Kidney epithelial cell (primary cell): ENCODE measurements at places on chromosomes 1 and 21.

- no peak for DNase-seq
Measured at GRCh38 chr1:204464187-204464631, 30.4 kb downstream of the PIK3C2B start.

- no peak for DNase-seq
Measured at GRCh38 chr21:16194788-16195537, 465.2 kb downstream of the USP25 start.

DNA sequence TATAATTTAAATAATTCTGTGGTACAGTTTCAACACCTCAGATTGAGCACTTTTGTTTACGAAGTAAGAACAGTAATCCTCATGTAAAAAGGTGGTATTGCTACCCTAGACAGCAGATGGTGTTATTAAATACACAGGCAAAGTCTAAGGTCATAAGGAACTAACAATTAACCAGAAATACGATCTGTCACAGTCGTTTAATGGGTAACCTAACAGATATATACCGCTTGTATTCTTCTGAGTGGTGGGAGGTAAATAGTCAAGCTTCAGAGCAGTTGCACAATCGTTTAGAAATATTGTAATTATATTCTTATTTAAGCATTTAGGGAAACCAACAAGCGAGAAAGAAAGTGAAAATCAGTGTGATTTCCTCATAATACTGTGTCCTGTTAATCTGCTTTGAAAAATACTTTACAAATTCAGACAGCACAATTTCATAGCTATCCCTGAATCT is 9.8 kb upstream of the IRF2BP2 start:
- no peak for DNase-seq

- DNase-seq = no peak
Measured at GRCh38 chr1:92399076-92399475, 87.6 kb downstream of the GFI1 start.

DNA sequence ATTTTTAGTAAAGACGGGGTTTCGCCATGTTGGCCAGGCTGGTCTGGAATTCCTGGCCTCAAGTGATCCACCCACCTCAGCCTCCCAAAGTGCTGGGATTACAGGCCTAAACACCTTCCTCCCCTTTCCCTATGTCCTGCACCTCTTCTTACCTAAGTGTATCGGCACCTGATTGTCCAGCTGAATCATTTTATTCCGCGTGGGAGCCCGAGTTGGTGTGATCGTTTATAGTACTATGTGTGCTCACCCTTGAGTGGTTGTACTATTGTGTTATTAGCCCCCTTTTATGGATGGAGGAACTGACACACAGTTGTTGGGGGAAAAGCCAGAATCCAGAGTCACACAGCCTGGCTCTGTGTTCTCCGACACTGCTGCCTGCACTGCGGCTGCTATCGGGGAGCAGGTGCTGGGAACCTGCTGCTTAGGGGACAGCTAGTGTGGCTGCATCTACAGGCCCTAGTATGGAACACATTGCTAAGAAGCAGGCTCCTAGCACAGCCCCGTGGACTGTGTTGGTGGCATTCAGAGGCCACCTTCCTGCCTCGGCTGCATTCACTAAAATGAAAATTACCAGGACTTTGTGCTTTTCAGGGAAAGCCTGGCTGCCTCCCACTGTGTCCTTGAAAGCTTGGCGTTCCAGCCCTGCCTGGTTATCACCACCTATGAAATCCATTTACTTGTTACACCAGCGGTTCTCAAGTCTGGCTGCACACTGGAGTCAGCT is 21.6 kb downstream of the ENO1 start:
- no peak for DNase-seq

- no peak for DNase-seq
Measured at GRCh38 chr1:225866061-225866837, 15.9 kb downstream of the TMEM63A start.

- no peak for DNase-seq
Measured at GRCh38 chr21:31830701-31831100, 42.1 kb upstream of the HUNK start.

DNA sequence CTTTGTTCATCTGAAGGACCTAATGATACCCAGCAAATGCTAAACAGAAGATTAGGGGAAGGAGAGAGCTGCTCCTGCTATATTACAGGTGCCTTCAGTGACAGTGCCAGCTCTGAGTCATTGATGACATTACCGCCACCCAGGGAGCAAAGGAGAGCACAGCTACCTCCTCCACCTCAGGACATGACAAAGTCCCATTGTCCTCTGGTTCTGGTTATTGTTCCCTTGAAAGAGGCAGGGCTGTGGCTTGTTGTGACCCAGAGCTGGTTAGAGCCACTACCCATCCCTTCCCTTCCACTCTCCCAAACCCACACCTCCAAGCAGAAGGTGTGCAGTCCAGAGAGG is 363.5 kb upstream of the DUSP10 start:
- no peak for DNase-seq

DNA sequence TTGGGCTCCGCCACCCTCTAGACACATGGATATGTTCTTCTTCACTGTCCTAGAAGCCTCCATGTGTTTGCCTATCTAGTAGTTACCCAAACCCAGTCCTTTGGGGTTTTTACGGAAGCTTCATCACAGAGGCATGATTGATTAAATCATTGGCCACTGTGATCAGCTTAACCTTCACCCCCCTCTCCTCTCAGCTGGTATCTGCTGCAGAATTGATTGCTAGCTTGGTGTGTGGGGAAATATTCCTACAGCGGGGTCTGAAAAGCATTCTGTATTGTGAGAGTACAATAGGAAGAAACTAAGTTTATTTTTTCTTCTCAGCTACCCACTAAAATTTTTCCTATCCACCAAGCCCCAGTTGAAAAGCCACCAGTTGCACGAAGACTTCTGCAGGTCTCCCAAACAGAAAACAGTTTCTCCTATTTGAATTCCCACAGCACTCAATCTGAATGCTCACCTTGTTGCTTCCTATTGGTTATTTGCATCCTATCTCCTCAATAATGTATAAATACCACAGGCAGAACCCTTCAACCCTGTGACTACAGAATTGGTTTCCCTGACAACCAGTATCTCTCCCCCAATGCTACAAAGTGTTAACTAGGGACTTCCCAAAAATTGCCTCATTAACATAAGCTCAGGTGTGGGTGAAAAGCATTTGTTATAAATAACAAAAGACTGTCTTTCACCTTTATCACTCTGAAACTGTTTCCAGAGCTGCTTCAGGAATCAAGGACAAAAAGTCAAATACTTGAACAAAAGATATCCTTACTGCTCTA is 9.3 kb upstream of the VANGL1 start:
- DNase-seq = no peak

- DNase-seq = peak; percentile 5
Measured at GRCh38 chr1:30111431-30111830, 612.0 kb downstream of the MATN1 start.

DNA sequence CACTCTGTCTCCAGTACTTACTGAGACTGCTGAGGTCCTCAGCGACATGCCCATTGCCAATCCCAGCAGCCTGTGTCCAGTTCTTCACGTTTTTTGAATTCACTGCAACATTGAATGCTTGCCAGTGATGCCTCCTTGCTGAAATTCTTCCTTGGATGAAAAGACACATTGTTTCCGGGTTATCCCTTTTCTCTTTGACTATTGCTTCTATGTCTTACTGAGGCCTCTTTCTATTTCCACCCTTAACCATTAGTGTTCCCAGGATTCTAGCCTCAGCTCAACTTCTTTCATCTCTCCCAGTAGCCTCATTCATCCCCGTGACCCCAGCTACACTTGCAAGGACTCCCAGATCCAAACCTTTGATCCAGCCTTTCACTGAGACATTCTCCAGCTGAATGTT is 46.5 kb upstream of the KIF26B start:
- no peak for DNase-seq

DNA sequence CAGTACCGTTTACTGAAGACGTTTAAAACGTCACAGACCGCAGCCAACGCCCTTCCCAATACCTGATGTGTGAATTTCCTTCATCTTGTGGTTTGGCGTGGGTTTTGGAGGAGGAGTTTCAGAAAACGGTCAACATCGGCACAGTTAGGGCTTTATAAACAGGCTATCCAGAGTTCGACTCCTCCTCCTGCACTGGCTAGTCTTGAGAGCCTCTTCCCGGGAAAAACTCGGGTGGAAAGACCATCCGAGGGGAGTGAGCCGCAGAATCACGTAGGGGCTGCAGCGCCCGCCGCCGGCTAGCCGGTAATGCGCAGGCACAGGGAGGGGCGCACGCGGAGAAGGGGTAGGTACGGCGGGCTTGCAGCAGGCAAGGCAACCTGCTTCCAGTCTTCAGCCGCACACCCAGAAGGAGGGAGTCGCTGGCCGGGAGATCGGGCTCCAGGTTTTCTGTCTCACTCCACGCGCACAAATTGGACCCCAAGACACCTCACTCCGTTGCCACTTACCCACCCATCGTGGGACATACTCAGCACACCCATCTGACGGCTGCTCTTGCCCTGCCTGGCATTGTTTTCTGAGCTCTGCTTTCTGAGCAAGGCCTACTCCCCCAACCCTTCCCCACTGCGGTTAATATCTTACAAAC is 25.4 kb downstream of the SLC19A2 start:
- no peak for DNase-seq

- no peak for DNase-seq
Measured at GRCh38 chr1:212608959-212609700, 569 bp downstream of the ATF3 start.

DNA sequence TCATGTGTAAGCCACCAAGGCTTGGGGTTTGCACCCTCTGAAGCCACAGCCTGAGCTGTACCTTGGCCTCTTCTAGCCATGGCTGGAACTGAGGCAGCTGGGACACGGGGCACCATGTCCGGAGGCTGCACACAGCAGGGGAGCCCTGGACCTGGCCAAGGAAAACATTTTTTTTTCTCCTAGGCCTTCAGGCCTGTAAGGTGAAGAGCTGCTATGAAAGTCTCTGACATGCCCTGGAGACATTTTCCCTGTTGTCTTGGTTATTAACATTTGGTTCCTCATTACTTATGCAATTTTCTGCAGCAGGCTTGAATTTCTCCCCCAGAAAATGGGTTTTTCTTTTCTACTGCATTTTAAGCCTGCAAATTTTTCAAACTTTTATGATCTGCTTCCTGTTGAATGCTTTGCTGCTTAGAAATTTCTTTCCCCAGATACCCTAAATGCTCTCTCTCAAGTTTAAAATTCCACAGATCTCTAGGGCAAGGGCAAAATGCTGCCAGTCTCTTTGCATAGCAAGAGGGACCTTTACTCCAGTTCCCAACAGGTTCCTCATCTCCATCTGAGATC is 295.8 kb downstream of the LTN1 start:
- DNase-seq = no peak

GRCh38 chr1:37282764-37283163 is 191.6 kb upstream of the ZC3H12A start:
- DNase-seq = no peak

DNA sequence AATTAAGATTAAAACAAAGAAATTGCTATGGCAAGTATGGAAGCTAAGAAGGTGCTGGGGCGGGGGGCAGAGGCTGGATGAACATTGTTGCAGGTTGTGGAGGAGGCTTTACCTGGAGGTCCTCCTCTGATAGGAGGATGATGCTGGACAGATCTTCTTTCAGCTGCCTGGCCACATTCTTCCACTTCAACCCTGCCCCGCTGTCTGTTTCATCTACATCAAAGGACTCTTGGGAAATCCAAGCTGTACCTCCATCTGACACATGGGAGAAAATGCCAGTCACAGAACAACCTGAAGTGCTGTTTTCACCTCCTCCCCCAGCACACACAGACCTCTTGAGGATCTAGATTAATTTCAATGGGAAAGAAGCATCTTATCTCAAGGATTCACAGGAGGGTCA is 5.3 kb downstream of the DFFA start:
- DNase-seq = no peak

DNA sequence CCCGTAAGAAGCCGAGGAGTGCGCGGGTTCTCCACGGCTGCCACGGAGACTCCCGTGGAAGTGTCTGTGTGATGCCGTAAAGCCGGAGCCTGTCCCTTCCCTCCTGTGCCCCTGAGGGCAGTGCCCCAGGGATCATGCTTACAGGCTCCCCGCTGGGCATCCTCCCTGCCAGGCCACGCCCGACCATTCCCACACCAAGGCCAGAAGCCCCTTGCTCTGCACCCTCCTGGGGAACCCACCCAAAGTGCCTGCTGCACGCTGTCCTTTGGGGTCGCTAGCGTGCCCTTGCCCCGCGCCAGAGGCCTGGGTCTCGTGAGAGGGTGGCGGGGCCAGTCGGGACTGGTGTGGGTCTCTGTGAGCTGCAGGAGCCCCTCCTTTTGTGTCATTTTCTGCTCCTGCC is 228.5 kb upstream of the C1orf174 start:
- no peak for DNase-seq

DNA sequence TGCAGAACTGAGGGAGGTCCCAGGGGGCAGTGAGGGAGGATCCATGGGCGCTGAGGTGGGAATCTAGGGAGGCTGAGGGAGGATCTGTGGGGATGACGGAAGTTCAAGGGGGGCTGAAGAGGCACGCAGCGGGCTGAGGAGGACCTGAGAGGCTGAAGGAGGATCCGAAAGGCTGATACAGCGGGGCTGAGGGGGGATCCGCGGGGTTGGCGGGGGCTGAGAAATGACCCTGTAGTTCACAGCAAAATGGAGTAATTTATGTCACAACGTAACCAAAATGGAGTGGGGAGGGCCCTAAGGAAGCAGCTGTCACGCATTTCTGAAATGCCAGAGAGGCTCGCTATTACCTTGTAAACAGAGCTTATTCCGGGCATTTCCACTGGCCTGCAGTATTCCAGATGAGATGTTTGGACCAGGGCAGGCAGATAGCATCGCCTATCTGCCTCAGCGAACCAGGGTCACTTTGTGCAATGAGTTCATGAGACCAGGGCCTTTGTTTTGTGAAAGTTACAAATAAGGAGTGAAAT is 926 bp upstream of the MRPL55 start:
- DNase-seq = no peak

- no peak for DNase-seq
Measured at GRCh38 chr1:244953901-244954300, 89.6 kb upstream of the HNRNPU start.

DNA sequence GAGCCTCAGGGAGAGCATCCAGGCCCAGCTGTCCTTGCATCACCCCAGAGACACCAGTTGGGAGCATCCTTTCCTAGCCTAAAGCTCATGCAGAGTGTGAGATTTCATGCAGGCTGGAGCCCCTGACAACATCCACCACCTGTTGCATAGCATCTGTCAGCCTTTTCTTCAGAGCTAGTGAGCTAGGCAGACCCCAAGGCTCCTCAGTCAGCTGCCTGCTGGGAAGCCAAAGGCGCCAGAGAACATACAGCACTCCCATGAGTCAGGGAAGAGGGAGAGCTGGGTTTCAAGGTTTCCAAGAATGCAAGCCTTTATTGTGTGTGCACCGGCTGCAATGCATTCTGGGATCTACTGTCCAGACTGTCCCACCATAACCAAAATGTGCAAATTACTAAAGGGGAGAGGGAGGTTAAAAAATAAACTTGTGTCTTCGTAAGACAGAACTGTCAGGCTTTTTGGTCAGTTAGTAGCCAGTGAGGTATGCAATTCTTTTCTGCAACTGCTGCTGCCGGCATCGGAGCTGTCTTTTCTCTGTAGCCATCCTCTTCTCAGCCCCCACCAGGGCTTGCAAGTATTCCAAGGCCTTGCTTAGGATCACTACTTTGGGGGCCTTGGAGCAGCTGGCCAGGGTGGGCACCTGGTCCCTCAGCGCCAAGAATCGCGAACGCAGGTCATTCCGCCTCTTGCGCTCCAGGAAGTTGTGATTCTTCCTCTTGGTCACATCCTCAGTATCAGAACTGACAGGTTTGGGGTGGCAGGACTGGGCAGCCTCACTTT is 4.6 kb downstream of the MYCL start:
- no peak for DNase-seq

- DNase-seq = no peak
Measured at GRCh38 chr1:245804696-245805095, 649.9 kb downstream of the KIF26B start.

- no peak for DNase-seq
Measured at GRCh38 chr1:43803646-43804045, 96.3 kb downstream of the ST3GAL3 start.
